ENCODE measurements at places on chromosomes 13 and 19.

DNA sequence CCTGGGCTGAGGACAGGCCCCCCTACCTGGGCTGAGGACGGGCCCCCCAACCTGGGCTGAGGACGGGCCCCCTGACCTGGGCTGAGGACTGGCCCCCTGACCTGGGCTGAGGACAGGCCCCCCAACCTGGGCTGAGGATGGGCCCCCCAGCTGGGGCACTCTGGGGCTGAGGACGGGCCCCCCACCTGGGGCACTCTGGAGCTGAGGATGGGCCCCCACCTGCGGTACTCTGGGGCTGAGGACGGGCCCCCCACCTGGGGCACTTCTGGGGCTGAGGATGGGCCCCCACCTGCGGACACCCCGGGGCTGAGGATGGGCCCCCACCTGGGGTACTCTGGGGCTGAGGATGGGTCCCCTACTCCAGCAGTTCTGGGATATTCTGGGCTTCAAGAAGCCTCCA lies 65.5 kb downstream of the RASA3 start:
- peaks cover 77% of the 10 kb centered on the region for H3K36me3 ChIP-seq
- DNase-seq, result no peak
- H3K4me3 ChIP-seq, result peak overlapping the region; percentile 92
- peak overlapping the region; percentile 96 for H3K27ac ChIP-seq

GRCh38 chr13:58729361-58729760 lies 1097.8 kb downstream of the PCDH17 start:
- no peaks in the 10 kb centered on the region for H3K36me3 ChIP-seq
- no peak overlapping the region for H3K4me3 ChIP-seq
- no peaks in the 10 kb centered on the region for H3K4me1 ChIP-seq
- H3K27ac ChIP-seq, result no peak overlapping the region

GRCh38 chr19:46678110-46678732 lies 17.2 kb upstream of the DACT3 start:
- H3K27me3 ChIP-seq, result no peaks in the 10 kb centered on the region
- peaks cover 95% of the 10 kb centered on the region for H3K36me3 ChIP-seq
- H3K4me3 ChIP-seq, result no peak overlapping the region
- peak; percentile 36 for DNase-seq
- H3K27ac ChIP-seq, result no peak overlapping the region

DNA sequence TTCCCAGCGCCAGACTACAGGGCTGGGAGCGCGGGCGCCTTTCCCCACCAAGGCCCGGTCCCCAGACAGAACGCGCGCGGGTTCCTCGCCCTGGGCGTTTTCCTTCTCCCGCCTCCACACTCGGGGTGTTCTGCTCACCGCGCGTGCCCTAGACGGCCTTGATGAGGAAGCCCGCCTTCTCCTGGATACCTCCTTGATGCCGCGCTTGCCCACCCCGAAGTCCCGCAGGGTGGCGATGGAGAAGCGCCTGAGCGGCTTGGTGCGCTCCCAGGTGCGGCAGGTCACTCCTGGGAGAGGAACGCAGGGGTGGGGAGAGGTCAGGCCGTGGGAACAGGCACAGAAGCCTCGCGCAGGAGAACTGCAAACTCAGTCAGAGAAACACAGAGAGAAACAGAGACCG lies 34.8 kb downstream of the CYP2B6 start:
- H3K27me3 ChIP-seq, result peaks cover 61% of the 10 kb centered on the region
- H3K4me3 ChIP-seq, result no peak overlapping the region
- H3K27ac ChIP-seq, result no peak overlapping the region
- no peak for DNase-seq

- DNase-seq, result no peak
- H3K27ac ChIP-seq, result peak overlapping the region; percentile 89
- peaks cover 4% of the 10 kb centered on the region for H3K4me1 ChIP-seq
- no peaks in the 10 kb centered on the region for H3K27me3 ChIP-seq
Measured at GRCh38 chr19:34135054-34135800, 37.1 kb upstream of the LSM14A start.

- no peak overlapping the region for H3K4me3 ChIP-seq
- no peak for DNase-seq
- no peak overlapping the region for H3K27ac ChIP-seq
Measured at GRCh38 chr13:96768524-96768923, 225.8 kb downstream of the OXGR1 start.

- no peaks in the 10 kb centered on the region for H3K4me1 ChIP-seq
- H3K36me3 ChIP-seq, result no peaks in the 10 kb centered on the region
- H3K27ac ChIP-seq, result no peak overlapping the region
- no peak for DNase-seq
Measured at GRCh38 chr19:30924670-30925069, 424.6 kb downstream of the TSHZ3 start.

DNA sequence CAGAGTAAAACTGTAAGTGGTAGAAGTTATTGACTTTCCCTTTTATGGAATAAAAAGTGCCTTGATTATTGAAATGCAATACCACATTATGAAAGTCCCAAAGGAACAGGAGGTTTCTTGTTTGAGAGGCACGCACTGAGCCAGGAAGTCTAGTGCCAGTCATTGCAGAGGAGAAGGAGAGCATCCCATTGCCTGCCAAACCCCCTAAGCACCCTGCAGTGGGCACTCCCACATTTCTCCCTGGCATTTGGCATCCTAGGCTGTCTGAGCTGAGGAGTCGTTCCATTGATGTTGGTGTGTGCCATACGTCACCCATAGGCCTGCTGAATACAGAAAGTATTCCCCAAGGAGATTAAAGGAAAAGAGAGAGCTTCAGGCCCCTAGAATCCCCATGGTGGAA lies 85.7 kb upstream of the MBNL2 start:
- no peak overlapping the region for H3K4me3 ChIP-seq
- no peaks in the 10 kb centered on the region for H3K36me3 ChIP-seq
- H3K4me1 ChIP-seq, result peaks cover under 1% of the 10 kb centered on the region
- H3K27me3 ChIP-seq, result peaks cover 6% of the 10 kb centered on the region

DNA sequence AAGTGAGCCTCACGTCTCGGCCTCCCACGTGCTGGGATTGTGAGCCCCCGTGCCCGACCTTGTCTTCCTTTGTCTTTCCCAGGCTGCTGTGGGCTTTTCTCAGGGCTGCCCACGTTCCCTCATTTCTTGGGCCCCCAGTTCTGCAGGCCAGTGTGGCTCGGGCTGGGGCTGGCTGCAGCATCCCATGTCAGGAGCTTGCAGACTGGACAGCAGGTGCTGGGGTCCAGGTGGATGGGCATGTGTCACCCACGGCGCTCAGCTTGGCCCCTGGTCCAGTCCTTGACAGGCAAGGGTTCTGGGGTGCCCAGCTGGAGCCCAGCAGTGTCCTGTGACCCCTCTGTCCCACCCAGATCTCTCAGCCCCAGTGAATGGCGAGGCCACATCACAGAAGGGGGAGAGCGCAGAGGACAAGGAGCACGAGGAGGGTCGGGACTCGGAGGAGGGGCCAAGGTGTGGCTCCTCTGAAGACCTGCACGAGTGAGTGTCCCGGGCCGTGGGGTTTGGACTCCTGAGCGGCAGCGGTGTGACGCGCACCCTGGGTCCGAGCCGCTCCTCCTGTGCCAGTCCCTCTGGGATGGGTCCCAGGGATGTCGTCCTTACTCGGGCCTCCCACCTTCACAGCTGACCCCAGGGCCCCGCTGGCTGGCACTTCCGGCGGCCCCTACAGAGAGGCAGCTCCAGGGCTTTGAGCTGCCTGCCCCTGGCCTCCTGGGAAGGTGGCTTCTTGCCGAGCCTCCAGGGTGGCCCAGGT lies 17.3 kb downstream of the PLIN4 start:
- H3K4me3 ChIP-seq, result no peak overlapping the region
- no peak overlapping the region for H3K27ac ChIP-seq
- DNase-seq, result no peak
- peaks cover 12% of the 10 kb centered on the region for H3K36me3 ChIP-seq

GRCh38 chr19:10428996-10429381 lies 8.7 kb downstream of the PDE4A start:
- H3K4me1 ChIP-seq, result peaks cover 73% of the 10 kb centered on the region
- DNase-seq, result no peak
- no peaks in the 10 kb centered on the region for H3K27me3 ChIP-seq
- peaks cover 62% of the 10 kb centered on the region for H3K36me3 ChIP-seq
- H3K27ac ChIP-seq, result peak overlapping the region; percentile 100

DNA sequence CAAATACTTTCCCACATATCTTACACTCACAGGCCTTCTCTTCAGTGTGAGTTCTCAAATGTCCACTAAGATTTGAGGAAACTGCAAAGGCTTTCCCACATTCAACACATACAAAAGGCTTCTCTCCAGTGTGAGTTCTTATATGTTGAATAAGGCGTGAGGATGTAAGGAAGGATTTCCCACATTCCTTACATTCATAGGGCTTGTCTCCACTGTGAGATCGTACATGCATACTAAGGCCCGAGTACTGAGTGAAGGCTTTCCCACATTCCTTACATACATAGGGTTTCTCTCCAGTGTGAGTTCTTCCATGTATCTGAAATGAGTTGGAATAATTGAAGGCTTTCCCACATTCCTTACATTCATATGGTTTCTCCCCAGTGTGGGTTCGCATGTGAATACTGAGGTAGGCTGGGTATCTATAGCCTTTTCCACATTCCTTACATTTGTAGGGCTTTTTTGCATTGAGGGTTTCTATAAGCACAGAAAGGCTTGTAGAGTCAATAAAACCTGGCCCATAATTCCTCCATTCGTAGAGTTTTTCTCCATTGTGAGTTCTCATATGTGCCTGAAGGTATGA lies 9.6 kb downstream of the ZNF426 start:
- H3K36me3 ChIP-seq, result peaks cover 58% of the 10 kb centered on the region
- no peaks in the 10 kb centered on the region for H3K4me1 ChIP-seq
- no peaks in the 10 kb centered on the region for H3K27me3 ChIP-seq
- no peak overlapping the region for H3K27ac ChIP-seq
- no peak overlapping the region for H3K4me3 ChIP-seq

- H3K27ac ChIP-seq, result no peak overlapping the region
- DNase-seq, result no peak
- H3K27me3 ChIP-seq, result peaks cover 69% of the 10 kb centered on the region
- H3K4me1 ChIP-seq, result peaks cover 18% of the 10 kb centered on the region
- H3K36me3 ChIP-seq, result peaks cover under 1% of the 10 kb centered on the region
Measured at GRCh38 chr19:18221815-18222725, 4.2 kb downstream of the PDE4C start.

- H3K4me1 ChIP-seq, result peaks cover 9% of the 10 kb centered on the region
- no peaks in the 10 kb centered on the region for H3K36me3 ChIP-seq
- H3K27ac ChIP-seq, result no peak overlapping the region
- no peak for DNase-seq
- H3K4me3 ChIP-seq, result peak overlapping the region; percentile 50
Measured at GRCh38 chr13:52599848-52600603, 42.2 kb upstream of the HNRNPA1L2 start.

DNA sequence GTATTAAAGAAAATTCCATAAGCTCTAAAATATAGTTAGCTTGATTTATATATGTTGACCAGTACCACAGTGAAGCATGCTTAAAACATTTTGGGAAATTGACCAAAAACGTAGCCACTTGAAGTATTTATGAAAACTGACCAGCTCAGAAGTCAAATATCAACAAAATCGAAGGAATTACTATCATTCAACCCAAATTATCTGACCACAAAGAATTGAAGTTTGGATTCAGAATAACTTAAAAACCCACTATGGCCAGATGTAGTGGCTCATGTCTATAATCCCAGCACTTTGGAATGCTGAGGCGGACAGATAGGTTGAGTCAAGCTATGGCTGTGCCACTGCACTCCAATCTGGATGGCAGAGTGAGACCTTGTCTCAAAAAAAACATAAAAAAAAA lies 31.9 kb downstream of the GPALPP1 start:
- H3K4me1 ChIP-seq, result no peaks in the 10 kb centered on the region
- H3K27me3 ChIP-seq, result no peaks in the 10 kb centered on the region
- no peak overlapping the region for H3K4me3 ChIP-seq
- peaks cover 51% of the 10 kb centered on the region for H3K36me3 ChIP-seq
- no peak overlapping the region for H3K27ac ChIP-seq

DNA sequence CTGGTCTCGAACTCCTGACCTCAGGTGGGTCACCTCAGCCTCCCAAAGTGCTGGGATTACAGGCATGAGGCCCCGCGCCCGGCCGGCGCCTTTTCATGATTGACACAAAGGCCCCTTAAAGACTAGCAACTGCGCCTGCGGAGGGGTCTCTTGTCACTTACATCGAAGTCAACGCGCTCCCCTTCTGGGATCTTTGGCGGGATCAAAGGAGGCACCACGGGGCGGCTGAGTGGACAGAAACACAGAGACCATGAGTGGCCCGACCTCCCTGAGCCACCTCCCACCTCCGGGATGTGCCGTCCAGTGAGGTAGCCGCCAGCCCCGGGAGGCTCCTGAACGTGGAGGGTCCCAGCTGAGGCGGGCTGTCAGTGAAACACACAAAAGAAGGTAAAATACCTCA lies 7.3 kb downstream of the TNNT1 start:
- H3K4me3 ChIP-seq, result no peak overlapping the region
- peaks cover 6% of the 10 kb centered on the region for H3K4me1 ChIP-seq
- H3K27ac ChIP-seq, result no peak overlapping the region
- peaks cover 2% of the 10 kb centered on the region for H3K36me3 ChIP-seq
- H3K27me3 ChIP-seq, result peaks cover 90% of the 10 kb centered on the region
- DNase-seq, result no peak

- H3K27me3 ChIP-seq, result no peaks in the 10 kb centered on the region
- H3K4me1 ChIP-seq, result peaks cover 75% of the 10 kb centered on the region
- peaks cover 28% of the 10 kb centered on the region for H3K36me3 ChIP-seq
- H3K4me3 ChIP-seq, result peak overlapping the region; percentile 63
- H3K27ac ChIP-seq, result peak overlapping the region; percentile 50
Measured at GRCh38 chr19:15300533-15301197, 31.7 kb downstream of the BRD4 start.

GRCh38 chr13:79407349-79407979 lies 1.4 kb upstream of the RBM26 start:
- no peak overlapping the region for H3K4me3 ChIP-seq
- no peak for DNase-seq
- peaks cover 10% of the 10 kb centered on the region for H3K36me3 ChIP-seq
- H3K27me3 ChIP-seq, result no peaks in the 10 kb centered on the region

DNA sequence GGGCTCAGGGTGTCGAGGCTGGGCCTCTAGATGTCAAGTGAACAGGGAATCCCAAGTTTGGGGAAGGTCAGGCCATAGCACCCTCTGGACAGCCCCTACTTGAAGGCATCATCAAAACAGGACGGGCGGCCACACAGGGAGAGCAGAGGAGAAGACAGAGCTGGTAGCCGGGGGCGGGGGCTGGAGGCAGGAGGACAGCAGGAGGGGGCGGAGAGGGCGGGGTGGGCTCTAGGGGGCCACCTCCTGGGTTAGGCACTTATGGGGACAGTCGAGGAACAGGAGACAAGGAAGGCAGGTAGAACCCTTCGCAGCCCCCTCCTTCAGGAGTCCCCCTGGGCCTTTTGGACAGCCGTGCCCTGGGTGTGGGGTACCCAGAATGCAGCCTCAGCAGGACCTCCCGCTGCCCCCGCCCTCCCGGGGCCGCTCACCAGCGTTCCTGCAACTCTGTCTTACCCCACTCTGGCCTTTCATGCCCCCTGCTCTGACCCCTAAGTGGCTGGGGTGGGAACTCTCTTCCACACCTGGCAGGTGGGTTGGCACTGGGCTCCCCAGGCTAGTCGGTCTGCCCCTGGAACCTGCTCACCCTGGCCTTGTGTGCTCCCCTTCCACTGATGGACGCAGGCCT lies 5.8 kb downstream of the SSBP4 start:
- DNase-seq, result no peak
- peaks cover 66% of the 10 kb centered on the region for H3K4me1 ChIP-seq
- H3K27ac ChIP-seq, result peak overlapping the region; percentile 67
- peaks cover 65% of the 10 kb centered on the region for H3K36me3 ChIP-seq
- no peaks in the 10 kb centered on the region for H3K27me3 ChIP-seq

Measured in effector memory CD8-positive, alpha-beta T cell (primary cell).